Stimulated activated CD4-positive, alpha-beta T cell treated with anti-CD3 and anti-CD28 coated beads, Interleukin-15, amount 100 ng/mL, for 1 hour (primary cell): ENCODE measurements at places on chromosomes 1 and 21.

- DNase-seq: no peak
Observed at GRCh38 chr21:41597811-41598231, 89.9 kb upstream of the TMPRSS2 start.

DNA sequence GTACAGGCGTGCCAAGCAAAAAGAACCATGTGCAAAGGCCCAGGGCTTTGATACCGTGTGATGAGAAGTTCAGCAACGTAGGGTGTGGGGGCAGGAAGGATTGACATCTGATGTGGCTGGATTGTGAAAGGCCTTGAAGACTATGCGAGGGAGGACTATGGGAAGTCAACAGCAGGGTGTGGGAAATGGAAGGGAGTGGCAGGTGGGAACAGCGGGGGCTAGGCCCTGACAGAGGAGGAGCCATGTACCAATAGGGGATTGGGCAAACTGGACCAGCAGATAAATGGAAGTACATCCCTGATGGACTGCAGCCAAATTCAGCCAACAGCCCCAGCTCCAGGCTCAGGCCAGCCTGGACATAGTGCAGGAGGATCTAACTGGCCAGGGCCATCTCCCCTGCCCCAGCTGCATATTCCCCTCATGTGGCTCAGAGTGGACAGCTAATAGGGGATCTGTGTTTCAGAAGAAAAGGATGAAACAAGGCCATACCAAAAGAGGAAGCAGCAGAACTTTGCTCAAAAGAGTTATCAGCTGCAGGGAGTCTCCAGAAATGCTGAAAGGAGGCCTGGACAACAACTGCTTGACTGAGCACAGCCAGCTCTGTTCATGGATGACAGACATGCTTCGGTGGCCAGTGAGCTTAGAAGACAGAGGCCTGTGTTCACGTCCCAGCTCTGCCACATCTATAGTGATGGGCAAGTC, 140.2 kb upstream of the SGIP1 start:
- no peak for DNase-seq

- DNase-seq: no peak
Observed at GRCh38 chr1:228349701-228350171, 56.9 kb downstream of the TRIM11 start.

DNA sequence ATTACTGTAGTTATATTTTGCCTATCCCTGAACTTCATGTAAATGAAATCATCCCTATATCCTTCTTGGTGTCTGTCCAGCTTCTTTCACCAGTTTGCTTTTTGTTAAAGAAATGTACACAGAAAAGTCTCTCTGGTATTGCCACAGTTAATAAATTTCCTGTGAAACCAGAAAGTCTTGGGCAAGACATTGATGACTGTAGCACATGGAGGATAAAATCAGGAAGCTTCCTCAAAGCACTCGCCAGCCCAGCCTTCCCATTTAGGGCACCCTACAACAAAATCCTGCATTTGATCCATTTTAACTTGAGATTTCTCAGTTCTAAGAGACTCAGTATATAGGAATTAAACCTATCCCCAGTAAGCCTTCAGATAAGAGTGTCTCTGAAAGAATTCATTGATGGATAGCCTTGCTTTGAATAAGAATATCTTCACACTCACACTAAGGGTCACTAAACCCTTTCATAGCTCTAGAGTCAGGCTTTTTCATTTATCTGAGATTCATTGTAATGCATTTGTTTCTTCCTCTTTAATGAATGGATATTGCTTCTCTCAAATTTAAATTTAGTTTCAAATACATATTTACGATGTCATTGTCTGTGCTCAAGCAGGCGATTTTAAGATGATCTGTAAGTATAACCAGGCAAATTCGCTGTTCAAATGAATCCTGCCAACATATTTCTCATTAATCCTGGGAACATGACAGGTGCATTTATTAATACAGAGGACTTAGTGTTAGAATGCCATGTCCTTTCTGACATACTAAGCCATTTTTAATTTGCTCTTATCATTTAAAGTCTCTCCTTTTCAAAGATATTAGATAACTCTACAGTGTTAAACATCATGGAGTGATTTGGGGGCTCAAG, 153.1 kb downstream of the GRIK1 start:
- DNase-seq: no peak

DNA sequence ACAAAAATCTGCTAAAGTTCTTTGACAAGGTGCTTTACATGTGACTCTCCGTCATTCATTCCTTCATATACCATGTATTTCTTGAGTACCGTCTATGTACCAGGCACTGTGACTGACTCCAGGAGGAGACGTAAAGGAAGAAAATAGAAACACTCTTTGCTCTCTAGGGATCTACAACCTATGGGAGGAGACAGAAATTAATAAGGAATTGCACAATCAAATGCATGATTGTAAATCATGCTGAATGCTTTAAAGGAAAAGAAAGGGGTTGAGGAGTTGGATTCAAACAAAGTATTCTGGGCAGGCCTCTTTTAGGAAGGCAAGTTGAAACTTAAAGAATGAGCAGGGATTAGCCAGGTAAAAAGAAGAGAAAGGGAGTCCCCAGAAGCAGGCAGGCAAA, 239.1 kb upstream of the FGGY start:
- DNase-seq: no peak

GRCh38 chr1:220894924-220895256, 15.6 kb downstream of the HLX start:
- no peak for DNase-seq

DNA sequence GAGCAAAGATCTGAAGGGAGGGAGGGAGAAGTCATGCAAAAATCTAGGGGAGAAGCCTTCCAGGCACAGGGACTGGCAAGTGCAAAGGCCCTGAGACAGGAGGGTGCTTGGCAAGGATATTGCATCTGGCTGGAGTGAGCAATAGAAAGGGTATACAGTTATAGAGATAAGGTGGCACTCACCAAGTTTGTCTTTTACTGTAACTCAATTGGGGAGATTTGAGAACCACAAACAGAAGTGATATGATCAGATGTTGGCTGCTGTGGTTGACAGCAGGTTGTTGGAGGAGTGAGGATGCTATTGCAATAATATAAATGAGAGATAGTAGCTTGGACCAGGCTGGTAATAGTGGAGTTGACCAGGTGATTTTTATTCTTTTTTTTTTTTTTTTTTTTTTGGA, 25.6 kb downstream of the MCOLN3 start:
- no peak for DNase-seq

DNA sequence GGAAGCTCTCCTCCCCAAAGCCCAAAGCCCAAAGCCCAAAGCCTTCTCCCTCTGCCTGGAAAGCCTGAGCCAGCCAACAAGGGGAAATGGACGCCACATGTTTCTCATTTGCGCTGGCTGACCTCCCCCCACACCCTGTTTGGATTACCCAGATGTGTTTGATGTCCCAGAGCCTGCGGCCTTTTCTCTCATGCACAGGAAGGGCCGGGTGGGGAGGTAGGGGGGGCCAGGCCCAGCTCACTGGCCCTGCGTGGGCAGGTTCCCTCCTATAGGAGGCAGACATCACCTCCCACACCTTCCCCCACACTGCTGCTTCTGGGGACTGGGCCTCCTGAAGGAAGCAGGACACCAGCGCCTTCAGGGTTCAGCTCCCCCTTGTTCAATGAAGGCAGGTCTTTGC, 116.3 kb downstream of the NAV1 start:
- no peak for DNase-seq

DNA sequence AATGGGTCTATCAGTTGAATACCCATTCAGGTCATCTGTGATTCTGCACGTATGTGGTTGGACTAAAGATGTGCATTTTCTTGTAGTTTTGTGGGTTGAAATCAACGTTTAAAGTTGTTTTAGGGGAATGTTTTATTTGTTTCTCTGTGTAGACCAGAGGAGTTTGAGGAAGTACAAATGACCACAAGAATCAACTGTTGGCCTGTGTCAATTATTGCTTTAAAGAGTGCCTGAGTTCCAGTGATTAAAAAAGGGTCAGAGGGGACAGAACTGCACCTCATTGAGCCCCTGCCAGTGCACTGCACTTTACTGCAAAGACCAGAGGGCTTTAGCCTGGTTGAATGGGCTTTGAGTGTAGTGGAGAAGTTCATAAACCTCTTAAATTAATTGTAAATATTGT, 190.3 kb downstream of the VPS13D start:
- DNase-seq: no peak

DNA sequence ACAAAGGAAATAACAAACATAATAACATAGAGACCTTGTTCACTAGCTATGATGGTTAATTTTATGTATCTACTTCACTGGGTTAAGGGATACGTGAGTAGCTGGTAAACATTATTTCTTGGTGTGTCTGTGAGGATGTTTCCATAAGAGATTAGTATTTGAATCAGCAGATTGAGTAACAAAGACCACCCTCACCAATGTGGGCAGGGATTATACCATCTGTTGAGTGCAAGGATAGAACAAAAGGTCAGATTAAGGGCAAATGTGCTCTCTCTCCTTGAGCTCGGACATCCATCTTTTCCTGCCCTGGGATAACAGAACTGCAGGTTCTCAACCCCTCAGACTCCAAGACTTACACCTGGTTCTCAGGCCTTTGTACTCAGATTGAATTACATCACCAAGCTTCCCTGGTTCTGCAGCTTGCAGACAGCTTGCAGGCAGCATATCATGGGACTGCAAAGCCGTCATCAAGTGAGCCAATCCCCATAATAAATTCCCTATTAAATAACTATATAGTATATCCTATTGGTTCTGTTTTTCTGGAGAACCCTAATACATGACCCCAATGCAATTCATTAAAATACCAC, 9.2 kb downstream of the SPATA6 start:
- DNase-seq: no peak

DNA sequence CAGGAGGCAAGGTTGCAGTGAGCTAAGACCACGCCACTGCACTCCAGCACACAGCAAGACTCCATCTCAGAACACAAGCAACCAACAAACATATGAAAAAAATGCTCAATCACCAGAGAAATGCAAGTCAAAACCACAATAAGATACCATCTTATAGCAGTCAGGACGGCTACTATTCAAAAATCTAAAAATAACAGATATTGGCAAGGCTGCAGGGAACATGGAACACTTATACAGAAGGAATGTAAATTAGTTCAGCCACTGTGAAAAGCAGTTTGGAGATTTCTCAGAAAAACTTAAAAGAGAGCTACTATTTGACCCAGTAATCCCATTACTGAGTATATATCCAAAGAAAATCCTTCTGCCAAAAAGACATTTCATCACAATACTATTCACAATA, 27.6 kb upstream of the POGK start:
- DNase-seq: no peak

DNA sequence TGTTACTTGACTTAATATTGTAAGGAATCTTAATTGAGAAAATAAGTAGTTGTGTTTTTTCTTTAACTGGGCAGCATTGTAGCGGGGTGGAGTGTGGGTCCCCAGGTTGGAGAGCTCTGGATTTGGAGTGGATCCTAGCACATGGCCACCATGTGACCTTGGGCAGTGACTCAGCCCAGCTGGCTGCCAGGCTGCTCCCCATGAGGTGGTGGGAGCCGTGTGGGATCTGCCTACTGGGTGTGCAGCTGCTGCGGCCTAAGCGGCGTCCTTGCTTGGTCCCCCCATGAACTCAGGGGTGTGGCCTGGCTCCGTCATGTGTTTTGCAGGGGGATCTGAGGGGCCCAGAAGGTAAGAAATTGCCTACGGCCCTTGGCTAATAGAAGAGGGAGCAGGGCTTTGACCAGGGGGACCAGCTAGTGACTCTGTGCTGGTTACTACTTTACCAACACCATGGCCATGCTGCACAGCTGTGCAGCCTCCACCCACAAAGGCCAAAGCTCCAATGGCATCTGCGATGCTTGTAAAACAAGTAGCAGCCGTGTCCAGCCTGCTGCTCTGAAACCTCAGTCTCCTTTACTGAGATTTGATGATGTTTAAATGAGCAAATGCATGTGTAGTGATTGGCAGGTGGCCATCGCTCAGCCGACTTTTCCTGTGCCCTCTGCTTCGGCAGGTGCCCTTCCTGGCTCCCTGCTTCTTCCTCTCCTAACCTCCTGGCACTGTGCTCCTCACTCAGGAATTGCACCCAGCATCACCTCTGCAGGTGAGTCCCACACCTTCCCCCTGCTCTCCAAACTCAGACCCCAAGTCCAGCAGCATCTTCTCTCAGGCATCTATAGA, 68.3 kb downstream of the ADARB1 start:
- no peak for DNase-seq

GRCh38 chr1:39243302-39243701, 38.8 kb downstream of the MACF1 start:
- DNase-seq: no peak

GRCh38 chr21:44965251-44966022, 25.6 kb downstream of the SLX9 start:
- DNase-seq: no peak

GRCh38 chr21:34865400-34866241, 183.5 kb downstream of the RUNX1 start:
- peak; percentile 33 for DNase-seq

DNA sequence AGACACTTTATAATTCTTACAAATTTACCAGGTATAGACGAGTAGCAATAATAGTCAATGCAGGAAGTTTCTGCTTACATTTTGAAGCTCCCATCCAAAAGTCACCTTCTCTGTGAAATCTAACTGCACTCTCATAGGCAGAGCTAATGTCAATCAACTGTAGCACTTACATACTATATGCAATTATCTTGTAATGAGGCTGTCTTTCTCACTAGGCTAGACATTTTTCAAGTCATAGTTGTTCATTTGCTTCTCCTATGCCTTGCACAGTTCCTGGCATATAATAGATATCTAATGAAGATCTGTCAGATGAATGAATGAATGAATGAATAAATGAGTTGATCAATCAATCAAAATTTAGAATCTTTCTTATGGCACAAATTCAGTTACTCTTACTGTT, 273.0 kb upstream of the DAB1 start:
- DNase-seq: no peak

GRCh38 chr1:148263906-148264255, 111.8 kb upstream of the NBPF11 start:
- no peak for DNase-seq

GRCh38 chr1:92858564-92859399, 26.9 kb downstream of the RPL5 start:
- DNase-seq: no peak

DNA sequence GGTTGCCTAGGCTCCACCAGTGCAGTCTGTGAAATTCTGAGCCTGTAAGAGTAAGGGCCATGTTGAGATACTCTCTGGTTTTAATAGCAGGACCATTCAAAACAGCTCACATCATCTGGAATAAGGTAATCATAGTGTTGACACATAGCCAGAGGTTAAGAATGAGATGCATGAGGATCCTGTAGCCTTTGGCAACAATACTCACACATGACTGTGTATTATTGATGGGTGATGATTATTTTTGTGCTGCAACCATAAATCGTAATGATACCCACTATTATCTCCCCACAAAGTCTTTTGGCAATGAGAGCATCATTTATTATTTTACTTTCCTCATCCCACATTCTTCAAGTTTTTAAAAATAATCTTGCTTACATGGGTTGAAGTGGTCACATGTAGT, 35.5 kb downstream of the KCNK2 start:
- DNase-seq: no peak

DNA sequence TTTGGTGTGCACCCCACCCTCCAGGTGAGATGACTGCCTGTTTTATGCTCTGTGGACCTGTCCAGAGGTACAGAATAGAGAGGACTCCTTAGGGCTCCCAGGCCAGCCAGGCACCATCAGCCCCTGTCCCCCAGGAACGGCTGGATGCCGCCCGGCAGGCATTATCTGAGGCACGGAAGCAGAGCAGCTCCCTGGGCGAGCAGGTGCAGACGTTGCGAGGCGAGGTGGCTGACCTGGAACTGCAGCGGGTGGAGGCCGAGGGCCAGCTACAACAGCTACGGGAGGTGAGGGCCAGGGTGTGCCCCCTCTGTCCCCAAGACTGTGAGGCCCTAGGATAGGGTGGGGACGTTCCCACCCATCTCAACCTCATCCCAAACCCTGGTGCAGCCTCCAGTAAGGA, 10.8 kb downstream of the MFAP2 start:
- DNase-seq: no peak
